ENCODE measurements at places on chromosomes 13 and 19. TPM values are rescaled to one million over a fixed set of nuclear protein-coding genes. Genes with fewer than 3 reads are reported as not detected.

DNA sequence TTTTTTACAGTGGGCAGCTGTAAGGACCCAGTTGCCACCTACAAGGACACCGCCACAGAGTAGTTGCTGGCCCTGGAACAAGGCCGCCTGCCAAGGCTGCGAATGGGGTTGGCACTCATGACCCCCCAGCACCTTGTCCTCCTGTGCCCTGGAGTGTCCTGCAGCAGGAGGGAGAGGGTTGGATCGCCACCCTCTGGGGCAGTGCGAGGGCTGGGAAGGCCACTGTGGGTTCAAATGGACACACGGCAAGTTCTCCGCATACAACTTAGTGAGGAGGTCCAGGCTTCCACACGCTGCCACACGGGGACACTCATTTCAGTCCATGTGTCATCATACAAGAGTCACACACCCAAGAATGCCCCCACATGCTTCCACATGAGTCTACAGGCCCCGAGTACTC is 978 bp downstream of the KLK8 start:
- DNase-seq: no peak

DNA sequence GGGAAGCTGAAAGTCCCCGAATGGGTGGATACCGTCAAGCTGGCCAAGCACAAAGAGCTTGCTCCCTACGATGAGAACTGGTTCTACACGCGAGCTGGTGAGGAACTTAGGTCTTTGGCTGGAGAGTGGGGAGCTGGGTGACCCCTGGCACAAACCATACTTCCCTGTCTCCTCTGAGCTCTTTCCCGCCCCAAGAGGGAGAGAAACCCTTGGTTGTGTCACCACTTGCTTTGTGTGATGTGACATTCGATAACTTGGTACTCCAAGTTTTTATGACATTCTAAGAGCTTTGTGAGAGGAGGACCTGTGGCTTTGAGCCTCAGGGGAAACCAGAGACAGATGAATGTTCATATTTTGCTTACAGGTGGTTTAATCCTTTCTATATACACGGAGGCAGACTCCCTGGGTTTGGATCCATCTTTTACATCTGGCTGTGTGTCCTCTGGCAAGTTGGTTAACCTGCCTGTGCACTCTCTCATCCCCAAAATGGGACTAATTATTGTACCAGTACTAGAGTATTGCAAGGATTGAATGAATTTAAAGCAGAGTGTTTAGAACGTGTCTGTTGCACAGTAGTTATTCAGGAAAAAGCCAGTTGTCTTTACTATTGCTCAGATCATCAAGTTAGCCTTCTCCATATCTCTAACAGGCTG is 1.2 kb downstream of the RPS19 start:
- DNase-seq: no peak

DNA sequence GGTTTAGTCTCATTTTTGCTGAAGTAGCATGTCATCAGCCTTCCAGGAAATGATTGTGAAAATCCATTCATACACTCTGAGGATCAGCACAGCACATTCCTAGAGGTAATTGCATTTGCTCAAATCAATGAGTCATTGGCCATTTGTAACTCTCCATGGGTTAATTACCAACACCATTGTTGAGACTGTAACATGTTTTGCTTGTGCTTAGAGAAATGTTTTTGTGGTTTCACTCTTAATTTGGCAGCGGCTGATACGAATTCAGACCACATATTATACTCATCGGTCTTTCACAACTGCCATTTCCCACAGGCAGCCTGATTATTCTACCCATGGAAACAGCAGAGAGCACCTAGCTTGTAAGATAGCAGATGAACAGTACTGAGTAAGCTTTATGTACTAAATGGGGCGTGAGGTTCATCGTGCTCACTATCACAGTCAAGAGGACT is 110.3 kb downstream of the NHLRC3 start:
- no peak for DNase-seq

DNA sequence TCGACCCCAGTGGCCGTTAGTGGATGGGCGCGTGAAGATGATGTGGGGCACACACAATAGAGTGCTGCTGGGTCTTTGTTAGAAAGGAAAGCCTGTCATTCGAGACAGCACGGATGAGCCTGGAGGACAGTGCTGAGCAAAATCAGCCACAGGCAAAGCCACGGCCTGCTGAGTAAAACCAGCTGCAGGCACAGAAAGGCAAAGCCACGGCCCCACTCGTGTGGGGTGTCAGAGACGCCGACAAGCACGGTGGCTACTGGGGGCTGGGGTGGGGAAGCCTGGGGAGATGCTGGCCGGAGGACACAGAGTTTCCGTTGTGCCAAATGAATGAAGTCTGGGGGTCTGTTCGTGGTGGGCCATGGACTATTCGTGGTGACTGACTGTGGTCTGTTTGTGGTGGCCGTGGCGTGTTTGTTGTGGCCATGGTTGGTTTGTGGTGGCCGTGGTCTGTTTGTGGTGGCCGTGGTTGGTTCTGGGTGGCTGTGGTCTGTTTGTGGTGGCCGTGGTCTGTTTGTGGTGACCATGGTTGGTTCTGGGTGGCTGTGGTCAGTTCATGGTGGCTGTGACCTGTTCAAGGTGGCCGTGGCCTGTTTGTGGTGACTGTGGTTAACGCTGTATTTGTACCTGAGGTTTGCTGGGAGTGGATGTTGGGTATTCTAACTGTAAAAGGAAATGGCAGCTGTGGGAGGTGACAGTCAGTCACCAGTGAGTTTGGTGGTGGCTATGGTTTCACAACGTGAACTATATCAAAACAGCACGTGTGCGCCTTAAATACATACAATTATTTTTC is 36.3 kb downstream of the MCF2L start:
- DNase-seq: no peak

DNA sequence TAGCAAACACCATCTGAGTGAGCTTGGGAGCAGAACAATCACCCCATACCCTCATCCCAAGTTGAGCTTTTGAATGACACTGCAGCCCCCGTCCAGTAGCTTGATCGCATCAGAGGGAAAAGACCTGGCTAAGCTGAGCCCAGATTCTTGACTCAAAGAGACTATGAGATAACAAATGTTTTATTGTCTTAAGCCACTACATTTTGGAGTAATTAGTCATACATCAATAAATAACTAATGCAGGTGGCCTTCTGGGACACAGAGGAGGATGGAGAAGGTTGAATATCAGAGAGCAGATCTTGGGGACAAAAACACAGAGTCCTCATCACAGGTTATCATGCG is 24.6 kb upstream of the IGSF23 start:
- DNase-seq: no peak

GRCh38 chr13:103772576-103772975 is 706.4 kb upstream of the SLC10A2 start:
- no peak for DNase-seq

GRCh38 chr19:58346961-58347929 is 6.0 kb downstream of the A1BG start:
- no peak for DNase-seq

- DNase-seq: peak; percentile 67
Observed at GRCh38 chr19:6278740-6279619, 795 bp downstream of the MLLT1 start.

GRCh38 chr13:58804832-58805231 is 1173.3 kb downstream of the PCDH17 start:
- no peak for DNase-seq

- no peak for DNase-seq
Observed at GRCh38 chr19:5563008-5563431, 4.7 kb downstream of the TINCR start.

DNA sequence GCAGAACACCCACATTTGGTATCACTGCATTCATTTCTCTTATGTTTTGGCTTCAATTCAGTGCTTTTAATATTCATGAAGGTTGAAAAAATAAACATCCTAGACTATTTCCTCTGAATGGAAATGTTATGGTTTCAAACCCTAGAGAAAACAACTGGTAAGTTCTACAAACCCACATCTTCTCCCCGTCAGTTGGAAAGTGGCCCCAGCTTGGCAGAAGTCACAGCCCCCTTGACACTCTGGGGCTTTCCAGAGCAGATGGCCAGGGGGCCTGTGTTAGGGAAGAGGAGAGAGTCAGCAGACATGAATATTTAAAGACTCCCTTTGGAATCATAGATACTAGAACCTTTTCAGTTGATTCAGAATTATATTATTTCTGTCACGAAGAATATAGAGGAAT is 123.9 kb downstream of the SHISA2 start:
- no peak for DNase-seq

DNA sequence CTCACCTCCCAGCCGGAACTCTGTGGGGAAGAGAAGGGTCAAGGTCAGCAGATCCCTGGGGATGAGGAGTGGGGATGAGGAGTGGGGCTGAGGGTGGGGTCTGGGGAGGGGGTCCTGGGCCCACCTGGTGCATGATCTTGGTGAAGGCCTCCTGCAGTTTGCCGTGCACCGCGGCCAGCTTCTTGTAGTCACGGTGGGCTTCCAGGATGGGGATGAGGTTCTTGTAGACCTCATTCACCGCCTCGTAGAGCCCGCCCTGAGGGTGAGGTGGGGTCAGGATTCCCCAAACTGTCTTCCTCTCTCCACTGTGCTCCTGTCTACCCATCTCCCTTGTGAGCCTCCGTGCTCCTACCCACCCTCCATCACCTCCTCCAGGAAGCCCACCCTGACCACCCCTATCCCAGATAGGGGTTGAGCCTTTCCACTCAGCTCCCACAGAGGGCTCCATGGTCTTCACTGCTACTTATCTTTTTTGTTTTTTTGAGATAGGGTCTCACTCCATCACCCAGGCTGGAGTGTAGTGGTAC is 6.8 kb upstream of the KANK2 start:
- no peak for DNase-seq

DNA sequence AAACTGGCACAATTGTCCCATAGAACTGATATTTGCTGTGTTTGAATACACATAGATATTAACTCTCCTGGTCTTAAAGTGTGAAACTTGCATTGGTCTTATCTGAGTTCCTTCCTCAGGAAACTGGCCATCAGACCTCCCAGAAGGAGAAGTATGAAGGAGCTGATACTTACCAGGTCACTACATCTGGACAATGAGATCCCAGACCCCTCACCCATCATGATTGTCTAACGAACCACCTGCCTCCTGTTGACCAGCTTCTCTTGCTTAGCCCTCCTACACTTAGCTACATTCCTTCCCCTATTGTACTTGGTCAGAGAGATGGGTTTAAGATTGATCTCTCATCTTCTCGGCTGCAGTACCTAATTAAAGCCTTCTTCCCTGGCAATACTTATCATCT is 413.3 kb downstream of the KCTD12 start:
- DNase-seq: no peak

DNA sequence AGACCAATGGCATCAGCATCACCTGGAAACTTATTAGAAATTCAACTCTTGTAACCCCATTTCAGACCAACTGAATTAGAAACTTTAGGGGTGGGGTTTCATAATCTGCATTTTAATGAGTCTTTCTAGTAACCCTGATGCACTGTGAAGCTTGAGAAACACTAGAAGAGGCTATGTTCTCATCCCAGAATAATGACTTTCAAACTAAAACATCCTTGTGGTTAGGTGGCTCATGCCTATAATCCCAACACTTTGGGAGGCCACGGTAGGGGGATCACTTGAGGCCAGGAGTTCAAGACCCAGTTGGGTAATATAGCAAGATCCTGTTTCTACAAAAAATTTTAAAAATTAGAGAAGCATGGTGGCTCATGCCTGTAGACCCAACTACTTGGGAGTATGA is 402.4 kb downstream of the DLEU7 start:
- no peak for DNase-seq

DNA sequence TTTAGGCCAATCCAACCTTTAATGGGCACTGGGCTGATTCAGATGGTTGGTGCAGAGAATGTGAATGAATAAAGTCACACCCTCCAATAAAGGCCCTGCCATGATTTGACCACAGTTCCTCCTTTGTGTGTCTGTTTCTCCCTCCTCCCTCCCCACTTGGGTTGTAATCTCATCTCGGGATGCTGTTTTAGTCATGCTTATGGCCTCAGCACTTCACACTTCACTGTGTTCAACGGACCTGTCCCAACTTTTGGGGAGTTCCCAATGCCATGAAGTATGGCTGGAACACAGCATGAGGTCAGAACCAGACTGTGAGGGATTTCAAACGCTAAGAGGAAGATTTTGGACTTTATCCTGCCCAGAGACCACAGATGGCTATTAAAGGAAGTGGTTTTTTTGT is 5.6 kb upstream of the RAB8A start:
- DNase-seq: no peak

DNA sequence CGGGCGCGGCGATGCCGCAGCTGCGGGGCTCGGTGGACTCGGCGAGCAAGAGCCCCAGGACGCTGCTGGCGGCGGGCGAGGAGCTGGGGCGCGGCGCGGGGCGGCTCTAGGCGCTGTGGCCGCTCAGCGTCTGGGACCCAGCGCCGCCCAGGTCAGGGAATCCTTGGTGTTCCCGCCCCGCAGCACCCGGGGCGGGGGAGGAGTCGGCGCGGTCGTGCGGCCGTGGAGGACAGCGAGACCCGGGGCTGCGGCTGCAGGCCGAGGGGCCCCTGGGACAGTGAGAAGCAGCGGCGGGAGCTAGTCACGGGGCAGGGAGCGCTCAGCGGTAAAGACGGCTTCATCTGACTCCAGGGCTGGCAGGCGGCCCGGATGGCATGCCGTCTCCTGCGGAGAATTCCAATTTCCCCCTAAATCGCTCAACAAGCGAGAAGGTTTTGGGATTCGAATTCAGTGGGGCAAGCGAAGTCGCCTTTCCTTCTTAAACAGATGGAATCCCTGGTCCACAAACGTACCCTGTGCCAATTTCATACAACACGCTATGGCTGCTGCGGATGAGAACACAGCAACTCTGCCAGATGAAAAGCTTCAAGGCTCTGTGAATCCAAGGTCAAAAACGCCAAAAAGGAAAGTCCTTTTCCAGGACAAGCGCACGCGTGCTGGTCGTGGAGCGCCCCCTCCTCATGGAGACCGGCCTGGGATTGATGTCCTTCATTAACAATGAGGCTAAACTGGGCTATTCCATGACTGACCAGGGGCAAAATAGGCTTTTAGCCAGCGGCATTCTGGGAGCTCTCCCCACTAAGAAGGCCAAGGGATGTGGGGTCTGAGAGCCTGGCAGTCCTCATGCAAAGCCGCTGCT is 4.2 kb upstream of the ZSCAN4 start:
- peak; percentile 39 for DNase-seq

MIR17HG gene
- total RNA-seq: 5.0 TPM

TEX26 gene
- total RNA-seq: not detected

EDNRB gene
- total RNA-seq: 6.1 TPM

KIR2DL3 gene
- total RNA-seq: not detected

SIGLEC8 gene
- total RNA-seq: 0.92 TPM

ZNF135 gene
- 17.1 TPM for total RNA-seq

GCDH gene
- 17.7 TPM for total RNA-seq

PSG6 gene
- not detected for total RNA-seq
